NB4 (cell line): ENCODE measurements at places on chromosomes 5 and 9.

- no peak for DNase-seq
Observed at GRCh38 chr9:136534366-136534765, 11.5 kb downstream of the NOTCH1 start.

DNA sequence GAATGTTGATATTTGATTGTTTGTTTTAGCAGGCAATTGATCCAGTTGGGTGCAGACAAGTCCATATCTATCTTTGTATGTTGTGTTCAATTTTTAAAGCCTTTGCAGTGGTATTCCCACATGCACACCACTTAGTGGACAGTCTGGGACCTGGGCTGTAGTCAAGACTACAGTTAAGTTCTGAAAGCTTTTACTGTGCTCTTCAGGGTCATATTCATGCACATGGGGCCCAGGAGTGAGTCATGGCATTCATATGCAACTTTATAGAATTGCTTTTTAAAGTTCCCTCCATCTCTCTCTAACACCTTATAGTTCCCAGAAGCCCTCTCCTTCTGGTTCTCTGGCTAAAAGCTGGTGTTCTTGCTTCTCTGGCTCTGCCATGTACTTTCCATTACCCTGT lies 228.2 kb upstream of the CCNH start:
- no peak for DNase-seq

- peak; percentile 76 for DNase-seq
Observed at GRCh38 chr9:86099701-86100364, 475 bp upstream of the GOLM1 start.

GRCh38 chr5:133287500-133287899 lies 235.7 kb downstream of the HSPA4 start:
- DNase-seq = peak; percentile 50

GRCh38 chr9:93958819-93959682 lies 3.9 kb upstream of the BARX1 start:
- DNase-seq = peak; percentile 85
